NCI-H1417 (cell line): ENCODE measurements at places on chromosomes 12 and 14.

DNA sequence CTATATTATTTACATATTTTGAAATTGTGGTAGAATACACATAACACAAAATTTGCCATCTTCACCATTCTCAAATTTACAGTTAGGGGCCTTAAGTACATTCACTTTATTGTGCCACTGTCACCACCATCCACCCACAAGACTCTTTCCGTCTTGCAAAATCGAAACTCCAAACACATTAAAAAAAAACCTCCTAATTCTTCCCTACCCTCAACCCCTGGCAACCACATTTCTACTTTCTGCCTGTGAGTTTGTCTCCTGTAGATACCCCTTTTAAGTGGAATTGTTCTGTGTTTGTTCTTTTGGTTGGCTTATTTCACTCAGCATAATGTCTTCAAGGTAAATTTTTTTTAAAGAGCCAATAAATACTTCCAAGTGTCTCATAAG lies 31.6 kb upstream of the AMIGO2 start:
- no peak for DNase-seq

GRCh38 chr12:53467880-53468279 lies 16.0 kb downstream of the PCBP2 start:
- no peak for DNase-seq

DNA sequence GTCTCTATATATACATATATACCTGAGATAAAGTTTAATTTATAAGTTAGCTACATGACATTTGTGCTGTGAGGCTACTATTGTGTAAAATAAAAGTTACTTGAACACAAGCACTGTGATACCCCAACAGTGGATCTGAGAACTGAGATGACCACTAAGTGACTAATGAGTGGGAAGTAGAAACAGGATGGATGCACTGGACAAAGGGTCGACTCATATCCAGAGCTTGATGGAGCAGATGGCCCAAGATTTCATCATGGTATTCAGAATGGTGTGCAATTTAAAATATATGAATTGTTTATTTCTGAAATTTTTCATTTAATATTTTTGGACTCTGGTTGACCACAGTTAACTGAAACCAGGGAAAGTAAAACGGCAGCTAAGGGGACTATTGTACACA lies 908.6 kb upstream of the MDGA2 start:
- DNase-seq, result no peak

DNA sequence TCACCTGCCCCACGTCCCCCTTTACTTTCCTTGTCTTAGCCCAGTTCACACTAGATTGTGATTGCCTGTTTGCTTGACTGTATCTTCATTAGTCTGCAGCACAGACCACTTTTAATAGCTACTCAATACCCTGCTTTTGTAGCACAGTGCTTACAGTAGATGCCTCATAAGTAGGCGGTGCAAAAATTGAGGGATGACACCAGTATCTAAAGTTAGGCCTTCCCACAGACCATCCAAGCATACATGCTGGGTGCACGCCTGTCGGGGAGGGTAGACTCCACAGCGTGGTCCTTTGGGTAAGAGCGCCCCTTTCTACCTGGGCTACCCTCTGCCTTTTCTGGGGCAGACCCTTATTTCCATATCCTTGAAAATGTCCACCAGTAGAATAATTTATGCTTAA lies 140.8 kb downstream of the GCH1 start:
- DNase-seq, result no peak

- DNase-seq, result no peak
Measured at GRCh38 chr12:70246580-70246979, 3.3 kb downstream of the CNOT2 start.

GRCh38 chr14:56803816-56804535 lies 6.3 kb downstream of the OTX2 start:
- DNase-seq, result no peak

GRCh38 chr12:1972260-1972659 lies 32.0 kb downstream of the DCP1B start:
- no peak for DNase-seq

GRCh38 chr12:111886662-111887545 lies 44.9 kb downstream of the MAPKAPK5 start:
- DNase-seq, result no peak

GRCh38 chr12:11902525-11902875 lies 168.2 kb upstream of the BCL2L14 start:
- DNase-seq, result no peak

DNA sequence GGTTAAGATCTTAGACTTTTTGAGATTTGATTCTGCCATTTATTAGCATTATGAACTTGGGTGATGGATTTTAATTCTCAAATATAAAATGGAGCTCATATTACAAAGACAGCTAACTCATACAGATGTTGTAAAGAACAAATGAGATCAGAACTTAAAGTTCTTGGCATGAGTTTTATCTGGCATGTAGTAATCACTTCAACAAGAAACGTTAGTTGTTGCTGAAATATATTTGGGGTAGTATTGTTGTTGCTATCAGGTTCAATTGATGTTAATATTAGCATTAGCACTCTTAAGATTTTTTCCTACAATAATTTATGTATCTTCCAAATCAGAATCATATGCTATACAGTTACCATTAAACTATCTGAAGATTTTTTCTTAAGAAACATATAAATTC lies 71.0 kb downstream of the SLC6A15 start:
- no peak for DNase-seq

GRCh38 chr12:87687362-87687761 lies 341.8 kb downstream of the C12orf50 start:
- no peak for DNase-seq

- no peak for DNase-seq
Measured at GRCh38 chr14:50333014-50333509, 20.9 kb downstream of the DMAC2L start.

DNA sequence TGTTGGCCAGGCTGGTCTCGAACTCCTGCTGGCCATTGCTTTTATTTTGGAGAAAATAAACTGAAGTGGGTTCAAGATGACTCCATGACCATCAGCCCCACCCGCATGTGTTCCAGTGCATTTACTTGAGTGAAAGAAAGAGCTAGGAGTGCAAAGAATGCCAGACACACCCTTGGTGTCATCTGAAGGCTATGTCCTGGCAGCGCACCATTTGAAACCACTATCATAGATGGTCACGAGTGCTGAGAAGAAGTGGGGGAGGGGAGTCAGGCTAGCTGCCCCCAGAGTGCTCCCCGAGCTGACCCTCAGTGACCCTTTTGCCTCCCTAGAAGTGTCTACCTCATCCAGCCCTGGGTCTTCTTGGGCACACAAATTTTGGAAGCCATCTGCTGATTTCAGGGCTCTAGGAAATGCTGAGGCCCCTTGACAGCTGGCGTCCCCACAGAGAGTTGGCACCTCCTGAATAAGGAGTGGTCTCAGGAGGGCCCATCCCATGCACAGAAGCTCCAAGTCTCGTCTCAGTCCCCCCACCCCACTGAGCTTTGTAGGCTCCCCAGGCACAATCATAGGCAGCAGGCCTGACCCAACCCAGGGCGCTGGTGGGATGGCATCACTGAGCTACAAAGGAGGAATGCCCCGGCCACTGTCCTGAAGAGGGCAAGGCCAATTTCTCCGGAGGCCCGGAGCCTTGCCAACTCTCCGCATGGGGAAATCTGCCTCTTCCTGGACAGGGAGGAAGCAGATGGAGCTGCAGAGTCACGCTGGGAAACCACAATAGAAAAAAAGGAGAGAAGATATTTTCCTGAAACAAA lies 28.0 kb downstream of the PXN start:
- no peak for DNase-seq

- no peak for DNase-seq
Measured at GRCh38 chr12:106863189-106863588, 88.7 kb downstream of the RIC8B start.

GRCh38 chr12:24631676-24632426 lies 317.1 kb downstream of the BCAT1 start:
- DNase-seq, result no peak

- no peak for DNase-seq
Measured at GRCh38 chr12:21552635-21553328, 26.7 kb downstream of the SPX start.

GRCh38 chr12:6606331-6607131 lies 648 bp downstream of the CHD4 start:
- DNase-seq, result peak; percentile 63

DNA sequence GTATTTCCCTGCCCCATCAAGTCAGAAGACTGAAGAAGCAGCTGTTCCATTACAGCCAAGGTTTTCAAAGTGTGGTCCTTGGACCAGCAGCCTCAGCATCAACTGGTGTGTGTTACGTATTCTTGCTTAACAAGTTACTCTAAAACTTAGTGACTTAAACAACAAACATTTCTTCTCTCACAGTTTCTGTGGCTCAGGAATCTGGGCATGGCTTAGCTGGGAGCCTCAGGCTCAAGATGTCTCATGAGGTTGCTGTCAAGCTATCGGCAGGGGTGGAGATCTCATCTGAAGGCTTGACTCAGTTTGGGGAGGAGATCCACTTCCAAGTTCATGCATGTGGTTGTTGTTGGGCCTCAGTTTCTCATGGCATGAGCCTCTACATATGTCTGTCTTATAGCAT lies 174.5 kb downstream of the KTN1 start:
- no peak for DNase-seq

- no peak for DNase-seq
Measured at GRCh38 chr14:20489093-20489994, 16.0 kb upstream of the RNASE10 start.

- no peak for DNase-seq
Measured at GRCh38 chr12:12505544-12506495, 56.8 kb downstream of the DUSP16 start.
